Activated T-cell treated with anti-CD3 and anti-CD28 coated beads for 24 hours (primary cell): ENCODE measurements at places on chromosomes 16 and 17.
A peak's percentile ranks its signal among the peaks of the same experiment; 100 is the strongest.

GRCh38 chr17:17180741-17181525 is 25.2 kb downstream of the PLD6 start:
- no peak for DNase-seq

- DNase-seq, result no peak
These were observed 129.9 kb downstream of the TMEM132E start for GRCh38 chr17:34709158-34709754.

DNA sequence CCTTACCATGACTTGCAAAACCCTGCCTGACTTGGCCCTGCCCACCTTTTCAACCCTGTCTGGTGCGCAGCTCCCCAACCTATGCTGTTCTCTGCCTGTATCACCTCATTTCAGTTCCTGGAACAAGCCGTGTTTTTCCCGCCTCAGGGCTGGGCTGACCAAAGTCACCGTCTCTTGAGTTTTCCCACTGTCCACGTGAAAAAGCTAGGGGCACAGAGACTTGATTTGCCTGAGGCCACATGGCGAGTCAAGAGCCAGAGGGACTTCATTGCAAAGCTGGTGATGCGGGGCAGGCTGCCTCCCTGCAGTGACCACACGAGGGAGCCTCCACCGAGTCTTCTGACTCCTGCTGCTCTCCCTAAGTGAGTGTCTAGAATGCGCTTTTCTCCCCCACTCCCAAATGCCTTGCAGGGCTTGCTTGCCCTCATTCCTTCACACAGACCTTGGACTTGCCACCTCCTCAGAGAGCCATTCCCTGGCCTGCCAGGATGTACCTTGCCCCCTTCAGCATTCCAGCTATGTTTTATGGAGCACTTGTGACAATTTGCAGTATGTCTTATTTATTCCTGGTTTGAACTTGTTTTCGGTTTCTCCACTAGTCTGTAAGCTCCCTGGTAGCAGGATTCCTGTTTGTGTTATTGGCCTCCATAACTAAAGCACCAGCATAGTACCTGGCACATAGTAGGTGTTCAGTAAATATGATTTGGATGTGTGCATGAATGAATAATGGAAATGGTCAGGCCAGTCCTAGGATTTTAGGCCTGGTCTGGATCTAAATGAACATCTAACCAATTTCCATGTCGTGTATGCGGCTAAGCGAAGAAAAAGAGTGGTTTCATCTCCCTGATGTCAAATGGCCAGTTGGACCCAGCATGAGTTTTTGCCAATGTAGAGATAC is 252.3 kb downstream of the SNX29 start:
- peak; percentile 8 for DNase-seq

DNA sequence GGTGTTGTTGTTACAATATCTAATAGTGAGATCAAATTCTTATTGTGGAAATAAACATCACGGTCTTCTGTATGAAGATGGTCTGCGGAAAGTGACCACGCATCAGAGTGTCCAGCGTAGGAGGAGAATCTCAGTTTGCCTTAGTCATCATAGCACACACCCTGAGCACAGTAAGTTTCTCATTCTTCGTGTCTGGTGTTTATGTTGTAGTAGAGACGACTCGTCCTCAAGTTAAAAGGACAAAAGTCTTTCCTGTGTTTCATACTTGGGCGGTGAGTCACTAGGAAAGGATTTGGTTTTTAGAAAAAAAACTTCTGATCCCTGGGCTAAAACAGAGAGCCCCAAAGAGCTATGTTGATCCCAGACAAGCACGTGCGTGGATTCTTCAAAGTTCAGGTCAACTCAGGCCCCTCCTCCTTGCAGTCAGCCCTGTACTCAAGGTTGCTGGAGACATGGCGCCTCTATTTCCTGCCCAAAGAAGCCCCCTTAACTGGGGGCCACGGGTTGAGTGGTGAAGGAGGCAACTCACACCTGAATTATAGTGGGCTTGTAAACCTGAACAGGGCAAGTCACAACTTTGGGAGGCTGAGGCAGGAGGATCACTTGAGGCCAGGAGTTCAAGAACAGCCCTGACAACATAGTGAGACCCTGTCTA is 170.4 kb downstream of the ZFHX3 start:
- DNase-seq, result no peak

DNA sequence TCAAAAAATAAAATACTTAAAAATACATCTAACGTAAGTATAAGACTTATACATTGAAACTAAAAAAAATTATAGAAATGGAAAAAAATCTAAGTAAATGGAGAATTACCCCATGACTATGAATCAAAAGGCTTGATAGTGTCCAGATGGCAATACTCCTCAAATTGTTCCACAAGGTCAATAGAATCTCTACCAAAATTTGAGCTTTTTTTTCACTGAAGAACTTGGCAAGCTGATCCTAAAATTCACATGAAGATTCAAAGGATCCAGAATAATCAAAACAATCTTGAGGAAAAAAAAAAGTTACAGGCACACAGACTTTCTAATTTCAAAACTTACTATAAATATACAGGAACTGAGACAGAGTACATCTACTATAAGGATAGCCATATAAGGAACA is 448.4 kb upstream of the CDH11 start:
- no peak for DNase-seq

GRCh38 chr16:19542138-19542821 is 13.2 kb upstream of the VPS35L start:
- no peak for DNase-seq

- DNase-seq, result no peak
These were observed 7.6 kb downstream of the SNN start for GRCh38 chr16:11675561-11676511.

DNA sequence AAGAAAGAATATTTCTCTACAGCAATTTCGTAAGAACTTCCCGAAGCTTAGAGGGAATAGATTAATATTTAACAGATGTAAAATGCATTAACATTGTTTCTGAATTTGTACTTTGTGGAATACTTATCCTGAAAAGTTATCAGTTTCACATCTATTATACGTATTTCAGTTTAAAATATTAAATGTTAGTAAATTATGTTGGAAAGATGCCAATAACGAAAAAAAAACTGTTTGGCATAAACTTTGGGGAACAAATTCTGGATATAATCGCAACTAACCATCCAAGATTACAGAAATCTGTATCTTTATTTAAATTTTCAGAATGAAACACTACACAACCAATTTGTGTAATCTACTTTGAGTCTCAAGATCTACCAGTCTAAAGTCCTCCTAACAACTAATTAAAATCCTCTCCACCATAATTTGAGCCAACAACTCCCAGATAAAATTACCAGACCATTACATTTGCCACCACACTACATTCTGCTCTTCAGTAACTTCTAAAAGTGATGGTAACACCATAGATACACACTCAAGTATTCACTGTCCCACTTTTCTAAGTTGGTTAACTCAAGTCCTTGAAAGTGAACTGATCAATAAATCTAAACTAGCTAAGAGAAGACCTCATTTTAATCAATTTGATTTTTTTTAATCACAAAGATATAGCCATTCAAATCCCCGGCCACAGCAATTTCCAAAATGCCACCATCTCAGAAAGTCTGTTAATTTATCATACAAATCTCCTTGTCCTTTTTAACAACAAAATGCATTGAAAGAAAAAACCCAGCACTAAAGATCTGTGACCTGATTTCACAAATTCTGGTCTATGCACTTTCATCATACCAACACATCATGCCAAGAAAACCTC is 2.0 kb downstream of the SIAH1 start:
- DNase-seq, result no peak

DNA sequence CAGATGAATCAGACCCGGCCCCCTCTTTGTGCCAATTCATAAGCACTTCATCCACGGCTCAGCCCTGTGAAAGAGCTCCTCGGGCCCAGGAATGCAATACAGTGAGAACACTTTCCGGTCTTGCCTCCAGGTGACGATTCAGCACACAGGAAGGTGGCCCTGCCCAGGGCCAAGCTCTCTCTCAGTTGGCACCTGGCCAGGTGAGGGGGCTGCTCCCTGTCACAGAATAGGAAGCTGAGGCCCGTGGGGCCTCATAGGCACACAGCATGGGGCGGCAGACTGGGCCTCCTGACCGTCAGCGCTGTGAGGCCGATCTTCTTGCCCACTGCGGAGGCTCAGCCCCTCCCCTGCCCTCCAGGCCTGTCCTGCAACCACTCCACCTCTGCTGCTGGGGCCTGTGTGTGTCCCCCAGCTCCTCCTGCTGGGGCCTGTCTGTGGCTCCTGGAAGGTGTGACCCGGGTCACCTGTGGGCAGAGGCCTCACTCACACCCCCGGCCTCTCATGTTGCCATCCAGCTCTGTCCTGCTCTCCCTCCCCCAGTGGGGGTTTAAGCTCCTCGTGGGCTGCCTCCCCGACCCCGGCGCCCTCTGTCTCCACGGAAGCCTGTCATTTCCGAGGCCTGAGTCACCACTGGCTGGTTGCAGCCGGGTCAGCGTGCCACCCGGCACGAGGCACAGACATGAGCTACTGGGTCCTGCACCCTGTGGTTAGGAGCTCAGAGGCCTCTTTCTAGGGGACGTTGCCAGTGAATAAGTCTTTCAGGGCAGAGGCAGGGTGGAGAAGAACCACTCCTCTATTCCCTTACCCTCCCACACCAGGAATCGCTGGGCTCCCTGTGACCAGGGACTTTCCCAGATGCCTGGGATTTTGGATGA is 114.4 kb downstream of the SEC14L1 start:
- no peak for DNase-seq

DNA sequence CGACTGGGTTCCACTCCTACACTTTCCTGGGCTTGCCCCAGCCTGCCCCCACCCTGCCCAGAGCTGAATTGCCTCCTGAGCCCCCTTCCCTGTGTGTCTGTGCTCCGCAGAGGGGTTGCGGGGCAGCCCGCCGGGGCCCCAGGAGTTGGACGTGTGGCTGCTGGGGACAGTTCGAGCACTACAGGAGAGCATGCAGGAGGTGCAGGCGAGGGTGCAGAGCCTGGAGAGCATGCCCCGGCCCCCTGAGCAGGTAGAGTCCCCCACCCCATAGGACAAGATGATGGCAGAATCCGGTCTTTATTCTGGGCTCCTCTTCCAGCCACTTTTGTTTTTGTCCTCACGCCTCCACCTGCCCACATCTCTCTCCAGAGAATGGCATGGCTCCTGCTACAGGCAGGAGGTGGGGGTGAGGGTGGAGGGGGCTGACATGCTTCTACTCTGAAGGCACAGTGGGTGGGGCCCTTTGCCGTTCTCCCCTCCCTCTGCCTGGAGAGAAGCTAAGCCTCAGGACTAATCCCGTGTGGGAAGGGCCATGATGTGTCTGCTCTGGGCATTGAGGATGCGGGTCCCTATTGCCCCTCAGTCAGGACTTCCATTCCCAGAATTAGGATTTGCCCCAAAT is 3.5 kb downstream of the ACBD4 start:
- no peak for DNase-seq
